ENCODE measurements at places on chromosomes 11 and 22. TPM values are rescaled to one million over a fixed set of nuclear protein-coding genes. Genes with fewer than 3 reads are reported as not detected.
A peak's percentile ranks its signal among the peaks of the same experiment; 100 is the strongest.

- DNase-seq: no peak
- H3K27me3 ChIP-seq: no peaks in the 10 kb centered on the region
- no peaks in the 10 kb centered on the region for H3K4me1 ChIP-seq
- no peak overlapping the region for H3K27ac ChIP-seq
- peaks cover 2% of the 10 kb centered on the region for H3K36me3 ChIP-seq
- H3K4me3 ChIP-seq: no peak overlapping the region
Observed at GRCh38 chr11:63711838-63712237, 30.5 kb downstream of the RTN3 start.

NOX4 gene
- not detected for total RNA-seq

NUDT8 gene
- 19.6 TPM for total RNA-seq

DNA sequence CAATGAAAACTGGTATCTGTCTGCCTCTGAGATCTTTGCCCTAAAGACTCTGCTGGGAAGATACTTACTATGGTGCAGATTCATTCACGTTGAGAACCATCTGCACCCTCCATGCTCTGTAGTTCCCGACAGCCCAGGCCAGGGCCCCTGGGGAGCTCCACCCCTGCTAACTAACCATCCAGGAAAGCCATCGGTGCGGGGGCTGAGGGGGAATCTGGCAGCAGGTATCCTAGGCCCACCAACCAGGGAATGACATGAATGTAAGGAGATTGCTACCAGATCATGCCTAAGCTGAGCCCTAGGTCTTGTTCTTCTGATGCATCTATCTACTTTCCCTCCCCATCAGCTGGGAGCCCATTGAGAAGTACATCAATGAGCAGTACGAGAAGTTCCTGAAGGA lies 11.3 kb upstream of the WBP2NL start:
- H3K27me3 ChIP-seq: no peaks in the 10 kb centered on the region
- no peaks in the 10 kb centered on the region for H3K36me3 ChIP-seq
- no peaks in the 10 kb centered on the region for H3K4me1 ChIP-seq
- H3K4me3 ChIP-seq: no peak overlapping the region

DNA sequence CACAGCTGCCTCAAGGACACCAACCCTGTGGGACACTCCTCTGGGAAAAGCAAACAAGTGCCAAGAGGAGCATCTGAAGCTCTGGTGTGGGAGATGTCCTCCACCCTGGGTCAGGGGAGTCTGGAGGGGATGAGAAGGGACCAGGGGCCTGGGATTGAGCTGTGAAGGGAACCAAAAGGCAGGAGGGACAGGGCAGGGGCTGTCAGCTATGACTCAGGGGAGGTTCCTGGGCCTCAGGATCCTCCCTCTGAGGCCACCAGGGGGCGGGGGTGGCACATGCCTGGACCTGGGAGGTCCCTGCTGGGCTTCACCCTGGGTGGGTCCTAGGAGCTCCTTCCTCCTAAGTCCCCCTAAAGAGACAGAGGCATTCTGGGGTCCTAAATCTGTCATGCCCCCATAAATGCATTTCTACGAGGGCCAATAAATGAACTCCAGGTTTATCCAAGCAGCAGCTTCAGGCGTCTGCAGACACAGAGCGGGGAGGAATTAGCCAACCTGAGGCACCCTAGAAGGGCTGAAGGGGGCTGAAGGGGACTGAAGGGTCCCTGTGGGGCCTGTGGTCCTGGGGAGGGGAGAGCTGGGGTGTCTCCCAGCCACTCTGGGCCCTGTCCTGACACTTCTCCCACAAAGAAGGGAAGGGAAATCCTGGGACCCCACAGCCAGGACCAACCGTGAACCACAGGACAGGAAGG lies 31.9 kb upstream of the IGLL5 start:
- H3K27ac ChIP-seq: no peak overlapping the region
- no peaks in the 10 kb centered on the region for H3K36me3 ChIP-seq
- DNase-seq: no peak
- no peaks in the 10 kb centered on the region for H3K27me3 ChIP-seq
- no peak overlapping the region for H3K4me3 ChIP-seq

DNA sequence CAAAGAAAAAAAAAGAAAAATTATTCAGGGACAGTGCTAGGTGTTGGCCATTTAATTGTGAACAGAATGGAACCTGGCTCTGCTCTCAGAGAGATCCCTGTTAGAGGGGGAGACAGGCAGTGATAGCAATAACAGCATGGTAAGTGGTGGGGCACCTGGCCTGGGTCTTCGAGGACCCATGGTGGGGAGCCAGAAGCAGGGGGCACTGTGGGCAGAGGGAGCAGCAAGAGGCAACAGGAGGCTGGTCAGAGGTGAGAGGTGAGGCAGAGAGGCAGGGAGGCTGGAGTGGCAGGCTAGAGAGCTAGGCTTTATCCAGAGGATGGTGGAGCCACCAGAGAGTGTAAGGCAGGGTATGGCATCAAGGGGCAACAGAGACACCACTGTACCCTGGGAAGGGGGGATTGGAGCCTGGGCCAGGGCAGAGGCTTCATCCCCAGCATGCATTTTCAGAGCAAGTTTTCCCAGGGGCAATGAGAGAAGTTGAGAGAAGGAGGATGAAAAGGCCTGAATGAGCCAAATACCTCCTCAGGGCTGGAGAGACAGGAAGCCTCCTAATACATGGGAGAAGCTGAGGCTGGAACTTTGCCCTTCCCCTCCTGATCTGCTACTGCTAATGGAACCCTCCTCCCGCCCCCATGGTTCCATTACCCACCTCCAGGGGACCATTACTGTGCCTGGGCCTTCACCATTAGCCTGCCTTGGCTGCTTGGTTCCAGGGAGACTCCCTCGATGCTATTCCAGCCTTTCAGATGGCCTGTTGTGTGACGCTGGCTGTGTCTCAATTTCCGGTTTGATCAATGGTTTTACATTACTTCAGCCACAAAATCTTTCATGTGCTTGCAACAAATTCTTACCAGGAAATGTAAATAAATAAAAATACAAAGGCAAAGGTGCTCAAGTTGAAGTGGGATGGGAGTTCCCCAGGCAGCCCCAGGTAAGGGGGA lies 2.6 kb upstream of the P2RY2 start:
- no peak overlapping the region for H3K4me3 ChIP-seq
- DNase-seq: no peak
- no peaks in the 10 kb centered on the region for H3K27me3 ChIP-seq
- H3K27ac ChIP-seq: no peak overlapping the region
- peaks cover 3% of the 10 kb centered on the region for H3K4me1 ChIP-seq
- H3K36me3 ChIP-seq: no peaks in the 10 kb centered on the region

- H3K4me1 ChIP-seq: no peaks in the 10 kb centered on the region
- peaks cover 6% of the 10 kb centered on the region for H3K36me3 ChIP-seq
- H3K27me3 ChIP-seq: no peaks in the 10 kb centered on the region
- H3K27ac ChIP-seq: no peak overlapping the region
- H3K4me3 ChIP-seq: no peak overlapping the region
Observed at GRCh38 chr11:77724636-77725035, 87.0 kb upstream of the CLNS1A start.

GRCh38 chr11:62652161-62653006 lies 718 bp downstream of the INTS5 start:
- H3K27ac ChIP-seq: peak overlapping the region; percentile 92
- H3K4me1 ChIP-seq: peaks cover 24% of the 10 kb centered on the region
- H3K4me3 ChIP-seq: peak overlapping the region; percentile 80

DNA sequence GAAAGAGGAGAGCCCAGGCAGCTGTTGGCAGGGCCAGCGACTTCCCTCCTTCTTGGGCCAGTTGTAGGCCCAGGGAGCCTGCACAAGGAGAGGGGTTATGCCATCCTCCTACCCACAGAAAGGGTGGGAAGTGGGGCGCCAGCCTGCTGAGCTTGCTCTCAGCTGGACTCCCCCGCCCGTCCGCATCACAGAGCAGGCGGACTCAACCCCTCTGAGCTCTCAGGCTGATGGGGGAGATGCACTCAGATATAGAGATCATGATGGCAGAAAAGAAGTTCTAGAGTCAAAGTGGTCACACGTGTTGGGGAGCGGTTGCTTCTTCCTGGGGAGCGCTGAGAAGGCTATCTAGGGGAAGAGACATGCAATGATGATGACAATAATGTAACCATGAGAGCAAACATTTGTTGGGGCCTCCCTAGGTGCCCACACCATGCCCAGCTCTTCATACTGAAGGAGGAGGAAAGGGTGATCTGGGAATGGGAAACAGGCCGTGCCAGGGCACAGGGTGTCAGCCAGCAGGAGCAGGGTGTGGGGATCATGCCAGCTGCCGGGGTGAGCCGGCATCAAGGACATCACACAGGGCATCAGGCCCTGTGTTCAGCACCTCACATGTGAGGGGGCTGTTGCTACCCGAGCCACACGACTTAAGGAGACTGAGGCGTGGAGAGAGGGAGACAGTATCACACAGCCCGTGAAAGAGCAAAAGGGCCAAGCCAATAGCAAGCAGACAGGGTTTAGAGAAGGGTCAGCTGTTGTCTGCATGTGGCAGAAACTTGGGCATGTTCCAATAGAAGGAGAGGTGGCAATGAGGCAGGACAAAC lies 7.7 kb downstream of the SLC35E4 start:
- no peak for DNase-seq
- H3K27ac ChIP-seq: no peak overlapping the region
- no peak overlapping the region for H3K4me3 ChIP-seq
- no peaks in the 10 kb centered on the region for H3K4me1 ChIP-seq

PARVG gene
- total RNA-seq: 12.1 TPM

- H3K27ac ChIP-seq: no peak overlapping the region
- no peak overlapping the region for H3K4me3 ChIP-seq
- H3K36me3 ChIP-seq: peaks cover 3% of the 10 kb centered on the region
- no peak for DNase-seq
Observed at GRCh38 chr11:12183827-12184620, 73.6 kb downstream of the MICAL2 start.

GP1BB gene
- total RNA-seq: 5.7 TPM

KRTAP5-10 gene
- total RNA-seq: not detected

- no peak overlapping the region for H3K4me3 ChIP-seq
- H3K36me3 ChIP-seq: no peaks in the 10 kb centered on the region
- no peaks in the 10 kb centered on the region for H3K27me3 ChIP-seq
- DNase-seq: no peak
- no peaks in the 10 kb centered on the region for H3K4me1 ChIP-seq
- no peak overlapping the region for H3K27ac ChIP-seq
Observed at GRCh38 chr11:81104051-81104450, 1629.6 kb downstream of the FAM181B start.

KRTAP5-11 gene
- total RNA-seq: not detected

DNA sequence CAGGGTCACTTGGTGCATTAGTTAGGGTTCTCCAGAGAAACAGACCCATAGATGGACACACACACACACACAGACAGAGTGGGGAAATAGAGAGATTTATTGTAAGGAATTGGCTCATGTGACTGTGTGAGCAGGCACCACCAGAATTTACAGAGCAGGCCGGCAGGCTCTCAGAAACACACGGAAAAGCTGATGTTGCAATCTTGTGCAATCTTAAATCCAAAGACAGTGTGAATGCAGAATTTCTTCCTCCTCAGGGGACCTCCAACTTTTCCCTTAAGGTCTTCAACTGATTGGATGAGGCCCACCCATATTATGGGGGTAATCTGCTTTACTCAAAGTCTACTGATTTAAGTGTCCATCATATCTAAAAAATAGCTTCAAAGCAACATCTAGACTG lies 49.8 kb downstream of the APIP start:
- H3K27ac ChIP-seq: no peak overlapping the region
- DNase-seq: no peak
- H3K36me3 ChIP-seq: no peaks in the 10 kb centered on the region
- no peaks in the 10 kb centered on the region for H3K27me3 ChIP-seq

GRCh38 chr11:134864233-134864967 lies 452.4 kb upstream of the B3GAT1 start:
- H3K27me3 ChIP-seq: no peaks in the 10 kb centered on the region
- no peaks in the 10 kb centered on the region for H3K4me1 ChIP-seq
- no peak overlapping the region for H3K4me3 ChIP-seq

GRCh38 chr11:35419830-35420333 lies 524 bp upstream of the SLC1A2 start:
- H3K4me3 ChIP-seq: no peak overlapping the region
- H3K27ac ChIP-seq: no peak overlapping the region
- DNase-seq: no peak
- H3K4me1 ChIP-seq: peaks cover 15% of the 10 kb centered on the region

GRCh38 chr11:130379276-130379675 lies 49.1 kb downstream of the ADAMTS8 start:
- H3K27ac ChIP-seq: no peak overlapping the region
- no peaks in the 10 kb centered on the region for H3K36me3 ChIP-seq
- no peaks in the 10 kb centered on the region for H3K4me1 ChIP-seq
- no peak overlapping the region for H3K4me3 ChIP-seq

SMTNL1 gene
- not detected for total RNA-seq

SLC25A1 gene
- 76.1 TPM for total RNA-seq

GRCh38 chr11:75487365-75487764 lies 38.4 kb downstream of the GDPD5 start:
- peaks cover 2% of the 10 kb centered on the region for H3K4me1 ChIP-seq
- no peak overlapping the region for H3K27ac ChIP-seq
- H3K36me3 ChIP-seq: no peaks in the 10 kb centered on the region
- H3K27me3 ChIP-seq: no peaks in the 10 kb centered on the region

- no peak overlapping the region for H3K4me3 ChIP-seq
- H3K4me1 ChIP-seq: peaks cover 10% of the 10 kb centered on the region
- H3K27me3 ChIP-seq: no peaks in the 10 kb centered on the region
- H3K27ac ChIP-seq: no peak overlapping the region
- DNase-seq: no peak
Observed at GRCh38 chr11:78180751-78181150, 7.7 kb downstream of the KCTD21 start.

DNA sequence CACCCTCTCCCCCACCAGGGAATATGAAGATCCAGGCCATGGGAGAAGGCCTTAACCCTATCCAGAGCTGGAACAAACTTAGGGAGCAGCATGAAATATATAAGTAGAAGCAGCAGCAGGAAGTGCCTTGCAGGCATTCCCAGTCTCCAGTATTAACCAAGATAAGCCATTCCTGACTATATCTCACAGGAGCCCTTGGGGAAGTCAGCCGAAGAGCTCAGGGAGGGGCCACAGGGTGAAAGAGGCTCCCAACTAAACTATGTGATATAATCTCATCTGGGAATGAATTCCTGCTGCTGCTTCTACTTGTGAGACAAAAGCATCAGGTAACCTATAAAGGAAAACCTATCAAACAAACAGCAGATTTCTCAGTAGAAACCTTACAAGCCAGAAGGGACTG lies 36.1 kb upstream of the GUCY1A2 start:
- no peaks in the 10 kb centered on the region for H3K36me3 ChIP-seq
- no peak overlapping the region for H3K27ac ChIP-seq
- no peak for DNase-seq
- H3K27me3 ChIP-seq: no peaks in the 10 kb centered on the region

ARRB1 gene
- 21.2 TPM for total RNA-seq

- H3K36me3 ChIP-seq: no peaks in the 10 kb centered on the region
- no peak overlapping the region for H3K27ac ChIP-seq
- no peak for DNase-seq
- no peaks in the 10 kb centered on the region for H3K27me3 ChIP-seq
- H3K4me1 ChIP-seq: peaks cover 8% of the 10 kb centered on the region
Observed at GRCh38 chr22:46807458-46807857, 45.0 kb downstream of the TBC1D22A start.

Data from liver (tissue), 10 donors.